Glutamatergic neuron (in vitro differentiated cells): ENCODE measurements at places on chromosomes 6 and 20. TPM values are rescaled to one million over a fixed set of nuclear protein-coding genes. Genes with fewer than 3 reads are reported as not detected.

DNA sequence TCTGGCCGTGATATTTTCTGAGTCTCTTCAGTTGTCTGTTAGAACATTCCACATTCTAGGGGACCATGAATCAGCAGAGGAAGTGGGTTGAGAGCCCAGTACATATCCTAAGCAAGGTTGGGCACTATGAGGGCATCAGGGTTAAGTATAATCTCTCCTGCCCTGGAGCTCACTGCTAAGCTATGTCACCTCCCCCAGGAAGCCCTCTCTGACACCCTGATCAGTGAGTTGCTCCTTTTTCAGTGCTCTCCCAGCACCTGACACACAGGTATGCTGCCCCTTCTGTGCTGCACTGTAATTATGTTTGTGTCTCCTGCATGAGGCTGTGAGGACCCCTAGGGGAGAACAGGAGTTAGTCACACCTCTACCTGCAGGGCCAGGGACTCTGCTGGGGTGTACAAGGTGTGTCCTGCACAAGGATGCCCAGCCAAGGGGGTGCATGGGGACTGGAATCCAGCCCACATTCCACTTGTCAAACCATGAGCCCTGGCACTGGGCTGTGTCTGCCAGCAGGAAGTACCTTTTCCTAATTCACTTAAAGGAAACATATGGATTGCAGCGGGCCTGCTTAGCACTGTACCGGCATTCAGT lies 3.9 kb downstream of the RAB44 start:
- DNase-seq: no peak

GRCh38 chr6:134114918-134115714 lies 62.7 kb upstream of the SLC2A12 start:
- DNase-seq: no peak

SLC35F1 gene
- total RNA-seq: 22.4 TPM

TUBB2B gene
- total RNA-seq: 1,777 TPM

- DNase-seq: no peak
These were observed 118.0 kb upstream of the PRND start for GRCh38 chr20:4603724-4604123.

GNMT gene
- 0.54 TPM for total RNA-seq

DNA sequence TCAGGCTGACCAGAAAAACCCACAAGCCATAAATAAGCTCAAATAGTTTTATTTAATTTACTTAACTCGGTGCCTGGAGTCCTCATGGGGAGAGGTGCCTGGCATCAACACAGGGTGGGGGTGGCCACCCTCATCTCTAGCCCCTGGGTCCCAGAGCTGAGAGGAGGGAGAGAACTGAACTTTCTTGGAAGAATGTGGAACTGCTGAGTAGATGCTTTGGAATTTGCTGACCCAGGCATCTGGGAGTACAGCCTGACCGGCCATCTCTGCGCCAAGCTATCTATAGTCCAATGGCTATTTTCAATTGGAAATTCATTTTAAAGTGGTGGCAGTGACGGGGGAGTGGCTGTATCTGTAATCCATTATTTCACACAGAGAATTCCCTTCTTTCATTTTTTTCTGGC lies 104.8 kb downstream of the CDH26 start:
- no peak for DNase-seq

GRCh38 chr6:35396991-35397390 lies 54.6 kb downstream of the PPARD start:
- DNase-seq: no peak

DNA sequence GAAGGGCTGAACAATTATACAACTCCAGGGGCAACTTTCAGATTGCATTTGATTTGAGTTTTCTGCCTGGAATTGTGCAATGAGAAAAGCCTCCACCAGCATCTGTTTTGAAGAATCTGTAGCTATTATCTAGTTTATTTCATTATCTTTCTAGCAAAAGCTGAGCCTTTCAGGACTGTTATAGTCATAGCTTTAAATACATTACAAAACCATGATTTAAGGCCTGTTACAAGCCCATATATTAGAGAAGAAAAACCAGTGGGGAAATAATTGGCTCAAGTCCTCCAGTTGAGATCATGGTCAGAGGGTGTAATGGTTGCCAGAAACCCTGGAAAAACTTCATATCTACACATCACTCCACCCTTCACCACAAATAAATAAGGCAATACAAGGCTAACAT lies 676.2 kb downstream of the HDGFL1 start:
- DNase-seq: no peak

- DNase-seq: no peak
These were observed 17.5 kb downstream of the ELMO2 start for GRCh38 chr20:46388937-46389336.

VWA7 gene
- 3.2 TPM for total RNA-seq

GRCh38 chr20:63538204-63539091 lies 1.3 kb upstream of the PTK6 start:
- DNase-seq: no peak

GRCh38 chr6:32852844-32853540 lies 512 bp downstream of the TAP1 start:
- DNase-seq: peak; percentile 24

GRCh38 chr6:33721508-33721907 lies 10.0 kb upstream of the UQCC2 start:
- DNase-seq: no peak

GRCh38 chr20:2922957-2923356 lies 49.7 kb downstream of the PTPRA start:
- DNase-seq: no peak

GRCh38 chr6:144797881-144798589 lies 512.9 kb downstream of the UTRN start:
- no peak for DNase-seq

DNA sequence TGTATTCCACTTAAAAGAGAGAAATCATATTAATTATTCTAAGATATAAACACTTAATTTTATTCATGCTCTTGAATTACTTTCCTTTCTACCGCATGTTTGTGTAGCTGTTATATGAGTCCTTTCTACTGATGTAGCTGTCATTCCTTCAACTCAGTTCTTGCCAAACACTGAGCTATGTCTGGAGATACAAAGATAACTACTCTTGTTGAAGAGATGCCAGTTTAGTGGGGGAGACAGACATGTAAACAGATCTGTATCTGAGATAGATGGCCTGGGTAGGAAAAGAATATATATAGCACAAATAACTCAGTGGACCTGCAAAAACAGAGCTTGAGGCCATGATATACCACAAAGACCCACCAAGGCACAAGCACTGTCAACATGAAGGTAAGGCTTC lies 157.3 kb downstream of the BTBD9 start:
- DNase-seq: no peak

DNA sequence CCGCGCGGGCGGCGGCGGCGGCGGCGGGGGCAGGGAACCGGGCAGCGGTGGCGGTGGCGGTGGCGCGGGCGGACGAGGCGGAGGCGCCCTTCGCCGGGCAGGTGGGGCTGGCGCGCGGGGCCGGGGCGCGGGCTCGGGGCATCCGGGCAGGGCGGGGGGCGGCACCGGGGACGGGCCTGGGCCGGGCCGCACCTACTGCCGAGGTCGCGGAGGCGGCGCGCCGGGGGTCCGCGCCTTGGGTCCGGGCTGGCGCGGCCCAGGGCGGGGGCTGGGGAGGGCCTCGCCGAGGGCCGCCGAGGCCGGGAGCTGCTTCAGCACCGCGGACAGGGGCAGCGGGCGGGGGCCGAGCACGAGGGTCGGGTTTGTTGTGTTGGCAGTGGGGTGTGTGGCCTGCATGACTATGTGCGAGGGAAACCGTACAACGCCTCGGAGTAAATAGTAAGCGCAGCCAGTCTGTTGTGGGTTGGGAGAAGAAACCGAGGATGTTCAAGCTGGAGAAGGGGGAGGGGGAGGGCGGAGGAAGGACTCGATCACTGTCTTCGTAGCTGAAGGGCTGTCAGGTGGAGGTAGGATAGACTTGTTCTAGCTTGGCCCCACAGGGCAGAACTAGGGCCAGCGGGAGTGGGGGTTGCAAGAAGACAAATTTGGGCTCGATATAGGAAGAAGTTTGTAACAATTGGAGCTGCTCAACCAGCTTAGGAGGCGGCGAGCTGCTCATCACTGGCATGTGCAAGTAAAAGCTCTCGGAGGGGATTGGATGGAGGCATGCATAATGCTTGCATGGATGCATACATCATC lies 593 bp downstream of the MMP24 start:
- peak; percentile 54 for DNase-seq

DNA sequence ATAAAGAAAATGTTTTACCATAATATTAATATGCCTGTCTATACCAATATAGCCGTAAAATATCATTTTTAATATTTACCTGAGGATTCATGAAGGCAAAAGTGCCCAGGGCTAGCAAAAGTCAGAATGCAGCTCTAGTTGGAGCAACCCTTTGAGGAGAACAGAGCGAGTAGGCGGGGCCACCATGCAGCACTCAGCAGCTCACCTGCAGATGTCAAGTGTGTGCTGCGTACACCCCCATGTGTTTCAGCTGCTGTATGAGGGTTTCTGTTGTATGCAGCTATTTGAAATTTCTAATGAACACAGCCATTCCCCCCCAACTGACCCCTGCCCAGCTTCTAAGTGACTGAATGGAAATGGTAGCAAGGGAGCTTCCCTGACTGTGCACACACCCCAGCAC lies 508.0 kb downstream of the QKI start:
- no peak for DNase-seq

- DNase-seq: no peak
These were observed 41.6 kb upstream of the NFATC2 start for GRCh38 chr20:51584116-51584515.

CLVS2 gene
- total RNA-seq: 18.6 TPM

DNA sequence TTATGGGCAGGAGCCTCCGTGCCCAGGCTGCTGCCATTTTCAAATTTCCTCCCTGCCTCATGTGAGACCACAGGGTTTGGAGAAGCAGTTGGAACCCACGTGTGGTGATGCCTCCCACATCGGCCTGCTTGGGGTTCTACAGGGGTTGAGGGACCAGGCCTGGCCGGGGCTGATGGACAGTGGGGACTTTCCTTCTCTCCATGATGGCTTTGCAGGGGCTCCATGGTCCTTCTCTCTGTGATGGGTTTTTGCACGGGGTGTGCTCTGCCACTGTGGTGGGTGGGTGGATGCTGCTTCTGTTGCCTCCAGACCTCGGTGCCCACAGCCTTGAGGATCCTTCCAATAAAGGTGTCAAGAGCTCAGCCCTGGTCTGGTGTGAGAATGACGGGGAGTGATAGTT lies 54.4 kb downstream of the ADNP start:
- no peak for DNase-seq

CRYBG1 gene
- 0.15 TPM for total RNA-seq

DNA sequence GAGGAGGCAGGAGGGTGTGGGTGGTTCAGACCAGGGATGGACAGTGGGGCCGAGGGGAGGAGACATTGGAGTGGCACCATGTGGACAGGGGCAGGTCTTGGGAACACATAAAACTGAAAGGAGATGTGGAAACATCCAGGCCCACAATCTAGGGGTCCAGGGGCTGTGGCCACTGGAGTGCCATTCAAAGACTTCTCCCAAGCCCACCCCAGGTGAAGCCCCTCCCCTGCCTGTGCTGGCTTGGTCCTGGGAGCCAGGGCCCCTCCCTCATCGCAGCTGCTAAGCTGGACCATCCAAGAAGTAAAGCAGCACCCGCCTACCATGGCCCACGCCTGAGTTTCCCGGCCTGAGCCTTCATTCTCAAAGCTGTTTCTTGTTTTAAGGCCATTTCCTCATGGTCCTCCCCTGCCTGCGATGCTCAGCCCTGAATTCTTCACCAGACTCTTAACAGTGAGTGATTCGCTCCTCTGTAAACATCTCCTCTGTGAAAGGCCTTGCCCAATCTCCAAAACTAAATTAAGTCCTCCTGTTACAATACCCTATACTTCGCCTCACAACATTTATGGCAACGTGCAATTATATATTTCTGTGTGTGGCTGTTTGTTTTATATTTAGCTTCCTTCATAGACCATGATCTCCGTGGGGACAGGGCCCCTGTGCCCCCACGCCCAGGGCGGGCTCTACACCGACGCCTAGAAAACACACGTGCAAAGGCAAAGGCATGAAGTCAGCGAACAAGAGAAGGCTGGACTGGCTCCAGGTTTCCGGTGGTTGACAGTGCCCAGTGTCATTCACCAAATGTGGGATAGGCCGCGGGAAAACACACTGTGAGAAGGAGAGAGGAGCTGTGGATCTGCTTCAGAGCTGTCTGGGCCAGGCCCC lies 267.8 kb downstream of the ERMARD start:
- DNase-seq: no peak

- peak; percentile 71 for DNase-seq
These were observed 14.7 kb downstream of the HLA-F start for GRCh38 chr6:29737707-29738630.

ASIP gene
- not detected for total RNA-seq

DNA sequence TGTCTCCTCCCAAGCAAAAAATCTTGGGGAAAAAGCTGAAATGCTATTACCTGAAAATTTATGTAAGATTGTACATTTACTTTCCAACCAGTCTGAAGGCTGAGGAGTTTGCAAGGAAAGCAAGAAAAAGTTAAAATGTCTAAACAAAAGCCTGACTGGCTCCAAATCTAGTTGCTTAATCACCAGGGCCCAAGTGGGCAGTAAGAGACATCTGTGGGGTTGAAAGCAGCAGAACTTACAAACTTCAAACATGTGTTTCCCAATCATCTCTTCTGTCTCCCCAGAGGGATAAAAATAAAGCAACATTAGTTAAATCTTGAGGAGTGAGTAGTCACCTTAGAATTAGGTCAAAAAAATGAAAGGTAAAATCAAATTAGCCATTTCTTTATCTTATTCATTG lies 98.6 kb downstream of the OGFRL1 start:
- no peak for DNase-seq

NOTCH4 gene
- 4.9 TPM for total RNA-seq

DNA sequence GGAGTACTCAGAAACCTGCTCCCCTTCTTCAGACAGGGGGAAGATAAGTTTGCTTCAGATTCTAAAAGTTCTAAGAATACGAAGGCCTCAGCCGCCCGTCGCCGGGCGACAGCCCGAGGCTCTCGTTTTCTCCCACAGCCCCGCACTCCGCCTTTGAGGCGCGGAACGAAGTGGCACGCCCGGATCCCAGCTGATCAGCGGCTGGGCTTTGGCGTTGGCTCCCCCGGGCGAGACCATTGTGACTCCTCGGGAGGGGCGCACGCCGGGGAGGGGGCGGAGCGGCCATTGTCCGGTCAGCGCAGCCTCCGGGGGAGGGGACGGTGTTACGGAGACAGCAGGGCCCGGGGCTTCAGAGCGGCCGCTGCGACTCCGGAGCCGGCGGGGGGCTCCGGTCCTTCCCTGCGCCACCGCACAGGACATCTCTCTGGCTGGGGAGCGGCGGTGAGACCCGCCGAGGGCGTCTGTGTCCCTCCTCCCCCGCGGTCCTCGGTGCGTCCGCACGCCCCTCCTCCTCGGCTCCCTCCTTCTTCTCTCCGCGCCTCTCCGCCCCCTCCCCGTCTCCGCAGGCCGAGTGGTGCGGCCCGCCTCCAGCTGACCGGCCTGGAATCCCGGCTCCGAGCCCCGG lies at the start of gene ZFAND3:
Gene ZFAND3, plus strand, starts transcription at position 551 of the 625 bp plus-strand sequence. CDS start 219 bp downstream, outside the sequence.
- peak; percentile 98 for DNase-seq

DNA sequence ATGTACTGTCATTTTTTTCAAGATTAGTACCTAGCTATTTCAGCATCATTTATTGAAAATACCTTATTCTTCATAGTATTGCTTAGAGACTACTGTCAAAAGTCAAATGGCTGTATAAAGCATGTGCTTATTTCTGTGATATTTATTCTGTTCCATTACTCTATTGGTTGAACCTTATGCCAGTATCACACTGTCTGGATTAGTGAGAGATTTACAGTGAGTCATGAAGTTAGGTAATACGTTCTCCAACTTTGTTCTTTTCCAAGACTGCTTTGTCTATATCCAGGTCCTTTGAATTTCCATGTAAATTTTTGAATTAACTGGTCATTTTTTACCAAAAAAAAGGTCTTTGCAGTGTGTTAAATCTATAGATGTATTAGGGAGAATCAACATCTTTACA lies 18.6 kb upstream of the RNF217 start:
- no peak for DNase-seq

GRCh38 chr6:55260181-55260580 lies 67.1 kb upstream of the GFRAL start:
- no peak for DNase-seq

GRCh38 chr6:112085286-112086065 lies 1.8 kb downstream of the TUBE1 start:
- no peak for DNase-seq
